ENCODE measurements at places on chromosomes 2 and 18.
A peak's percentile ranks its signal among the peaks of the same experiment; 100 is the strongest.

DNA sequence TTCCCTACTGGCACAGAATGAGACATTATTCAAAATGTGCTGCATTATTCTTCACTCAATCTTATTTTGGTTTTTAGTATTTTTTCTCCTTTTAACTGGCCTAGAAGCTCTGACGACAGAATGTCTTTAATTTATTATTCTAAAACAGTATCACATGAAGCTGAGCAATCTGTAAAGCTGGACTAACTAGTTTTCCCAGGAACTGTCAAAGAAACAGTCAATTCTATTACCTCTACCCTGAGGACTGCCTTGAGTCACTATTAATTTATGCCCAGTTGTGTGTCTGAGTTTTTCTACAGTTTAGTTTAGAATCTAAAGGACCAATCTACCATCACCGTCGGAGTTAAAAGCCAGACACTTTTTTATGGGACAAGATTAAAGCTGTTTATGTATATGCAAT is 31.6 kb downstream of the MBD2 start:
- peak; percentile 19 for DNase-seq

GRCh38 chr2:171807119-171807518 is 86.9 kb downstream of the SLC25A12 start:
- peak; percentile 19 for DNase-seq

GRCh38 chr2:26633351-26633945 is 7.7 kb downstream of the CIB4 start:
- DNase-seq = no peak

- DNase-seq = peak; percentile 7
Measured at GRCh38 chr2:24121469-24121868, 1.7 kb downstream of the PFN4 start.

DNA sequence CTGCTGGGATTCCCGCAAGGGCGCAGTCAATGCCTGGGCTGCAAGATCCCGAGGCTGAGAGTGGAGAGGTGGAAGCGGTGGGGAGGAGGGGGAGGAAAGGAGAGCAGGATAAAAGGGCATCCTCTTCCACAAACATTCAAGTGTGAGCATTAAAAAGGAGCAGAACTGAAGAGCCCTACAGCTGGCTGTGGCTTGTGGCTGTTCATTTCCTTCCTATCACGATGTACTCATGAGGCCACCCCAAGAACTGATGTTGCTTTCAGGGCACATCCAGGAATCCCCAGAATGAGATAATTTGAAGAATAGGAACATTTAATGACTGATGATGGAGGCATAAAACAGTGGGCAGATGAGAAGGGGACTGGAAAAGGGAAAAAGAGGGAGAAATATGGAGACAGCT is 230.8 kb upstream of the SMIM21 start:
- DNase-seq = no peak

DNA sequence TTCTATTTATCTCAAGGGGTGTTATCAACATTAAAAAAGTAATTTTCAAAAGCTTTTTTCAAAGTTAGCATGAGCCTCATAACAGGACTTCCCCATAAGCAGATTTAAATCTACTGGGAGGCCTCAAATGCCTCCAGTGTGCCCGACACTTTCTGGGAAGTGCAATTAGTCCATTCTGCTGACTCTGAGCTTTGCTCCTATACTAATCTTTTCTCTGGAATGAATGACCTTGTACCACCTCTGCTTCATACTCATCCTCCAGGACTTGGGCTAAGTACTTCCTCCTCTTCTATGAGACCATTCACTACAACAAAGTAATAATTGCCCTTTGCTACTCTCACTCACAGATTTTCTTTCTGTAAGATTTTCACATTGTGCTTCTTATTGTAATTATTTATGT is 111.1 kb downstream of the RIT2 start:
- DNase-seq = no peak

DNA sequence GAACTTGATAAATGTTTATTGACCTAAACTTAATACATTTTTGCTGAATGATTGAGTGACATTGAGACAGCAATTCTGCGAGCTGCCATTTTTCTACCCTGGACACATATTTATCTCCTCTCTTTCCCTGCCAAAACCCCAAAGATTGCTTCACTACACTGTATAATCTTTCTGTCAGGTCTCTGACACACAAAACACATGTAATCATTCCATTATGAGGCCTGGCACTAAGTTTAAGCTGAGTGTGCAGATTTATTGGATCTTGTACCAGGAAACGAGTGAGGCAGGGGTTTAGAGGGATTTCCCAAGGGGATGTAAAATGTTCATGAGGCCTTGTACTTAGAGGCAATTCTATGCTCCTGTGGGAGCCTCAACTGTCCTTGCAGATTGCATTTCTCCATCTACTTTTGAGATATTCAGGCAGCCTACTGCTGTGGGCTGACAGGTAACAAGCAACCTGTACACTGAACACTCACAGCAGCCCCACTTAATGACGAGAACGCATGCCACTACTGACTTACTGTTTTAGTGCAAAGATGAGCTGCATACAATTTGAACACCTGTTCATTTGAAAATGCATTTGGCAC is 13.7 kb upstream of the OSR1 start:
- DNase-seq = no peak

DNA sequence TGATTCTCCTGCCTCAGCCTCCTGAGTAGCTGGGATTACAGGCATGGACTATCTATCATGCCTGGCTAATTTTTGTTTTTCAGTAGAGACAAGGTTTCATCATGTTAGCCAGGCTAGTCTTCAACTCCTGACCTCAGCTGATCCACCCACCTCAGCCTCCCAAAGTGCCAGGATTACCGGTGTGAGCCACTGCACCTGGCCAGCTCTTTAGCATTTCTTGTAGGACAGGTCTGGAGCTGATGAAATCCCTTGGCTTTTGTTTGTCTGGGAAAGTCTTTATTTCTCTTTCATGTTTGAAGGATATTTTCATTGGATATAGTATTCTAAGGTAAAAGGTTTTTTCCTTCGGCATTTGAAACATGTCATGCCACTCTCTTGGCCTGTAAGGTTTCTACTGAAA is 20.2 kb downstream of the VPS54 start:
- no peak for DNase-seq

DNA sequence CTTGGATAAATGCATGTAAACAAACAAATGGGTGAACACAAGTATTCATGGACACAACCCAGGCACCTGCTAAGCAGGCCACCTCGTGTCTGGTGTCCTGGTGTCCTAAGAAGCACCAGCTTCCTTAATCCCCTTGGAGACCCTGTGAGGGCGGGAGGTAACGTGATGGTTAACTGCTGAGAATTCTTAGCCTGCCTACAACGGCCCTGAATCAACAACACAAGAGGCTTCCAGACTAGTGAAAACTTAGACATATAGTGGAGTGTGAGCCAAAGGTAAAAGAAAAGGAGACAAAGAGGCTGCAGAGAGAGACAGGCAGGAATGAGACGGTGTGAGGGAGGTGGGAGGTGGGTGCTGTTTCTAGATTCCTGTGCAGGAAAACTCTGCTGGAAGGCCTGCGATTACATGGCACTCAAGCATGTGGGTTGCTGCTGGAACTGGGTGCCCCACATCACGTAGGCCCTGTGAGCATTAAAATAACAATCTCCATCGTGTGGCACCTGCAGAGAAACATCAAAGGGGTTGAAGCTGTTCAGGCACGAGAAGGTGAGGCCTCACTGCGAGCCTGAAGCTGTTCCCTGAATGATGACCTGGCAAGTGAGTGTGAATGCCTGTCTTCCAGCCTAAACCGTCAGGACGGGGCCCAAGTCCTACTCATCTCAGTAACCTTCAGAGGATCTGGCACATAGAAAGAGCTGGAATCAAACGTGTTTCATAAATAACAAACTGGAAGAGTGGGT is 64.2 kb downstream of the RPL37A start:
- DNase-seq = no peak

DNA sequence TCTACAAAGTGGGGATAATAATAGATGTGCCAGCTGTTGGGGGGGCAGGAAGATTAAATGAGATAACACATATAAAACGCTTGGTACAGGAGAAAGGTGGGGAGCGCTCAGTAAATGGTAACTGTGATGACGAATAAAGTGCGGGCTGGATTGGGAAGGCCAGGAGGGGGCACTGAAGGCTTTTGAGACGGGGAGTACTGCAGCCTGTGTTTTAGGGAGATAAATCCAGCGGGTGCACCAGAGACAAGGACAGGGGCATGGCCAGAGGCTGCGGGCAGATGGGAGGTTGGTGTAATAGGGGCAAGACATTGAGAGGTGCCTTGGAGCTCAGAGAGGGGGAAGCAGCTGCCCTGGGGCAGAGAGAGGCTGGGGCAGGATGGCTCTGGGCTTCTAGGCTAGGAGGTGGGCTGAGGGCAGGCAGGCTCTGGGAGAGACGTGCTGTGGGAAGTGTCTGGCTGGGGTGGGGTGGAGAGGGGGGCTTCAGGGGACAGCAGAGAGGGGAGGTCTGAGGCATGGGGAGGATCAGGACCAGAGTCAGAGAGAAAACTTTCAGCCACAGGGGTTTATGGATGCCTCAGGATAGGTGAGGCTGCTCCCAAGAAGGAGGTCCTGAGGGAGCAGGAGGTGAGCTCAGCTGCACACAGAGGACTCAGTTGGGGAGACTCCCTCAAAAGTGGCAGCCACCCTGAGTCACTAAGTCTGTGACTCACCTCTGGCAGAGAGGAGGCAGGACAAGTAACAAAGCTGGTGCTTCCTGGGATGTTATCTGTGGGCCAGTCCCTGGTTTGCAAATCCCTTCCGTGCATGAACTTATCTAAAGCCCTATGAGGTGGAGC is 18.8 kb downstream of the TEX44 start:
- peak; percentile 67 for DNase-seq

- DNase-seq = peak; percentile 82
Measured at GRCh38 chr2:30026091-30027055, 105.0 kb upstream of the ALK start.

- peak; percentile 47 for DNase-seq
Measured at GRCh38 chr18:63844254-63844653, 43.3 kb upstream of the SERPINB2 start.

Data from astrocyte of the hippocampus (primary cell).